ENCODE measurements at places on chromosomes 2 and 18. TPM values are rescaled to one million over a fixed set of nuclear protein-coding genes. Genes with fewer than 3 reads are reported as not detected.

GRCh38 chr2:129237966-129238725, 741.3 kb upstream of the RAB6C start:
- no peak for DNase-seq

PAX8 gene
- 0.65 TPM for total RNA-seq

RBBP8 gene
- total RNA-seq: 11.7 TPM

DNA sequence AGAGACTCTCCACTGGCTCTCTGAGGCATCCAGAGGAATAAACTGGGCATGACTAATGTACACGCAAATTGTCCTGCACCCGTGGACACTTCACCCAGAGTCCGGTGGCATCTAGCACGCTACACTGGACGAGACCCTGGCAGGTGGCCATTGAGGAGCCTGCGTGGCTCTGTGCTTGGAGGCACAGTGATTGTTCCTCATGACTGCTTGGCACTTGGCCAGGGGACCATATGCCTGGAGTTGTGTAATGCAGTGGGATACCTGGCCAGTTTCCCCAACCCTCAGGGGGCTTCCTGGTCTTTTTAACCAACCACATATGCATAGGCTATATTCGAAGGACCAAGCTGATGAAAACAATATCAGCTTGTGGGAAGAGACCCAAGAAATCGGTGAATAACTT, 66.6 kb downstream of the MTCL1 start:
- no peak for DNase-seq

DNA sequence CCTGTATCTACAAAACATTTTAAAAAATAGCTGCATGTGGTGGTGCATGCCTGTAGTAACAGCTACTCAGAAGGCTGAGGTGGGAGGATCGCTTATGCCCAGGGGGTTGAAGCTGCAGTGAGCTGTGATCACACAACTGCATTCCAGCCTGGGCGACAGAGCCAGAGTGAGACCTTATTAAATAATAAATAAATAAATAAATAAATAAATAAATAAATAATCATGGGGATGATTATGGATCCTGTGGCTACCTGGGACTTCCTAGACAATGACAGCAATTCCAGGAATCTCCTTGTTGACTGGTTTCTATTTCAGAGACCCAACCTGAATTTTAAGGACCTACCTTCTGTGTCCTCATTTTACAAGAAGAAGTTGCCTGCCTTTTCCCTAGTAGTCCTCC, 91.5 kb downstream of the KCTD18 start:
- DNase-seq: no peak

GRCh38 chr2:241637018-241637794, at the start of the genes ATG4B and THAP4:
Gene ATG4B, plus strand, starts transcription at chr2:241637693. Its CDS starts 22 bp downstream, at chr2:241637715.
Gene THAP4, minus strand, starts transcription at chr2:241637158. Its CDS starts 141 bp downstream, at chr2:241637017.
- DNase-seq: peak; percentile 91

DNA sequence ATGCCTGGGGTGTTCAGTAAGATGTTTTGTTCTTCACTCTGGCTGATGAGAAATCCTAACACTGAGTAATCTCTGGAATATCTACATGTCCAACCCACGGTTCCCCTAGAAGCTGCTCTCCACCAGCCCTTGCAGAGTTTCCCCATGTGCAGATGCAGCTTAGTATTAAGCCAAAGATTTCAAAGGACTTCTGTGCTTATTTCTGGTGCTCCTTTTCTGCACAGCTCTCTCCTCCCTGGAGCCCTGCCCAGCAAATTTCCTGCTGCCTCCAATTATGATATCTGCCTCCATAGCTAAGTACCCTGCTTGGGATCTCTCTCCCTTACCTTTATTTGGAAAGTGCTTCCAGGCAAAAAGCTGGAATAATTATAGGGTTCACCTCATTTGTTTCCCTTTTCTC, 949.3 kb downstream of the BCL11A start:
- no peak for DNase-seq

- DNase-seq: no peak
These were observed 74.6 kb downstream of the DHRS9 start for GRCh38 chr2:169143998-169144397.

DTNA gene
- total RNA-seq: 1.6 TPM

All from left lobe of liver (tissue), 2 donors.